ENCODE measurements at places on chromosomes 7 and 10.

GRCh38 chr7:149172534-149172920, 22.8 kb upstream of the ZNF282 start:
- no peak for DNase-seq

DNA sequence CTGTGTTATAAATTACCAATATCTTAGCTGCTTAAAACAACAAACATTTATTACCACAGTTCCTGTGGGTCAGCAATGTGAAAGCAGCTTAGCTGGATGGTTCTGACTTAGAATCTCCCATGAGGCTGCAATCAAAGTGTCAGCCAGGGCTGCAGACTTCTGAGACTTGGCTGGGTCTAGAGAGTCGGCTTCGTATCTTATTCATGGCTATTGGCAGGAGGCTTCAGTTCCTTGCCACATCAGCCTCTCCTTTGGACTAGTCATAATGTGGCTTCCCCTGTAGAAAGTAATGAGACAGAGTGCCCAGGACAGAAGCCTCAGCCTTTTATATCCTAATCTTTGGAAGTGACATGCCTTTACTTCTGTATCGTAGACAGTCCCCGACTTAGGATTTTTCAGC, 27.3 kb downstream of the RALA start:
- DNase-seq = no peak

- no peak for DNase-seq
These were observed 137.9 kb downstream of the ANKRD30A start for GRCh38 chr10:37263304-37263703.

DNA sequence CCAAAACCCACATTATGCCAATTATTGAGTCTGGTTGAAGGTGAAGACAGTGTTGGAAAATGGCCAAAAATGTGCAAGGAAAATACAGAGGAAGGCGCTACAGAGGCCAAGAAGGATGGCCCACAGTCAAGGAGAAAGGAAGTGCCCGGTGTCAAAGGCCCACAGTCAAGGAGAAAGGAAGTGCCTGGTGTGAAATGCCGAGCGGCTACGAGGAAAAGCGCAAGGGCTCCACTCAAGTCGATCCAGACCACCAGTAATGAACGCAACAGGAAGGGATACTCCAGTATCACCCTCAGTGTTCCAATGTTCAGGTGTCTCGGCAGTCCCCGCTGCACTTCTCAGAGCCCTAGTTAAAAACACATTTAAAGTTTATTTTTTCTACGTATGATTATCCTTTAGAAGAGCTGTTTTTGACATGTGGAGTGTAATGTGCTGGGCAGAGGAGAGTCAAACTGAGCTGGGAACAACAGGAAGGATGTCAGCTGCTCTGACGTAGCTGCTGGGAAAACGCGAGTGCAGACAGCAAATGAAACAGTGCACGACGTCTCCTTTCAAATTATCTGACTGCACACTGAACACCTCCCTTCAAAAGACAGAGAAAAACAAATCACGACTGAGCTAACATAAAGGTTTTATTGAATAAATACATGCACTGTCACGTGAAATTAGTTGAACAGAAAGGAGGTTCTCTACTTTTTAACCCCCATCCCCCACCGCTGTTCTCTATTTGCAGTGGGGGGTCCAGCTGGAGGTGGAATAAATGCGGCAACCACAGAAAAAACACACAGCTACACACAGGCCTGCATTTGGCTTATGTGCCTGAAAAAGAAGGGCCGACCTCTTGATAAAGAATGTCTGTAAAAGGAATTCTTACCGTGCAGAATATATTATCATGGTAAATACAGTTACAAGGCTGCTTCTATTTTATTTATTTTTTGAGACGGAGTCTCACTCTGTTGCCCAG, 26.1 kb upstream of the NCAPG2 start:
- DNase-seq = no peak

DNA sequence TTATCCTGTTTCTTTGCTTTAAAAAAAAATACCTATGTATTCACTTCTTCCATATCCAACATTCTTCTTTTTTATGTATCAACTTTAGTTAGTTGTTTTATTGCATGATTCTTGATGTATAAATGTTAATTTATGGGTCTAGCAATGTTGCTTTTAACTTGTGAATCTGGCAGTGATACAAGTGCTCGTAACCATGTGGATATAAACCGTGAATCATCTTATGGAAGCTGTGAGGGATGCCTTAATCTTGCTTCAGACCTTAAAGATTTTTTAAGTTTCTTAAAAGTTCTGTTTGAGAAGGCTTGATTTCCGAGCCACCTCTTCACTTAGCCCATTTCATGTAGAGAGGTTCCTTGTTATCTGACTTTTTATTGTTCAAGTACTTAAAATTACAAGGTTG, 25.9 kb downstream of the HELLS start:
- no peak for DNase-seq

GRCh38 chr7:114875186-114875585, 46.7 kb upstream of the MDFIC start:
- DNase-seq = no peak

GRCh38 chr7:114823290-114823689, 98.6 kb upstream of the MDFIC start:
- DNase-seq = no peak

GRCh38 chr10:128710098-128710797, 584.0 kb upstream of the MKI67 start:
- no peak for DNase-seq
